ENCODE measurements at places on chromosomes 1 and 21.

DNA sequence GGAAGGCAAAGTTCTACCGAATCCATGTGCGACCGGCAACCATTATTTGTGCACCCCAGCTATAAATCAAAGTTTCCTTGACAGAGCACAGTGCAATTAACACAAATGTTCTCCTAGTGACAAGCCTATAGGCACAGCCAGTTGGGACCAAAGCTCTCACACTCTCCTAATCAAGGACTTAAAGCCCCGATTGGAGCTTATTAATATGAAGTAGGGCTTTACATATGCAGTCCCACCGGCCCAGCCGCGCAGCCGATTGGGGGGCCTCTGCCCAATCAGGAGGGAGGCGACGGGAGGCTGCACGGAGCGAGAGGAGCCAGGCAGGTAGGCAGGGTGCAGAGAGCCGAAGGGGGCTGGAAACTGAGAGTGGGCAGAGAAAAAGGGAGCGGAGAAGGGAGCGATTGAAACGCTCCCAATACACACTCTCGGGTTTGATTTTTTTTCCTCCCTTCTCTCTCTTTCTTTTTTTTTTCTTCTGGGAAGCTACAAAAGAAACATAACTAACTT is at the start of gene ESRRG:
Gene ESRRG, minus strand, starts transcription at position 156 of the 507 bp plus-strand sequence. Its CDS starts 130 bp downstream, at position 26.
- no peak for DNase-seq

DNA sequence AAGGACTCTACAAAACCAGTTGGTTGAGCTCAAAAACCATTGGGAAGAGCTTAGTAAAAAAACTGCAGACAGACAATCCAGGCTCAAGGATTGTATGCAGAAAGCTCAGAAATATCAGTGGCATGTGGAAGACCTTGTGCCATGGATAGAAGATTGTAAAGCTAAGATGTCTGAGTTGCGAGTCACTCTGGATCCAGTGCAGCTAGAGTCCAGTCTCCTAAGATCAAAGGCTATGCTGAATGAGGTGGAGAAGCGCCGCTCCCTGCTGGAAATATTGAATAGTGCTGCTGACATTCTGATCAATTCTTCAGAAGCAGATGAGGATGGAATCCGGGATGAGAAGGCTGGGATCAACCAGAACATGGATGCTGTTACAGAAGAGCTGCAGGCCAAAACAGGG is 104.0 kb upstream of the BMP8A start:
- no peak for DNase-seq

GRCh38 chr1:201761871-201762270 is 67.1 kb upstream of the IPO9 start:
- DNase-seq, result no peak

DNA sequence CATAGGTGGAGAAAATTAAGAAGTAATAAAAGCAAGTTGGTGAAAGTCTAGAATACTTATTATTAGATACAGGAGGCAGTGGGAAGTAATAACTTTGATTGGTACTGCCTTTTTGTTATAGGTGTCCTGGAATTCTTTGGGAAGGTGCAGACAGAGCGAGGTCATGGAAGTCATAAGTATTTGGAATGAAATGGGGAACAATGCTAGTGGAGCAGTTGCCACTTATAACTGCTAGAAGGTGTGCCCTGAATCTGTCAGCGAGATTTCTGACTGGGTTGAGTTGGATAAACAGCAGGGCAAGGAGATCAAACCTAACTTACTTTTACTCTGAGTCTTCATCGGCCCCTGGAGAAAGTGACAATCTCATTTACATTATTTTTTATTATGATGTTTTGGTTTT is 69.6 kb downstream of the LHX9 start:
- no peak for DNase-seq
